Right atrium auricular region (tissue), 2 donors: ENCODE measurements at places on chromosomes 2 and 18. TPM values are rescaled to one million over a fixed set of nuclear protein-coding genes. Genes with fewer than 3 reads are reported as not detected.

Gene MSGN1
- not detected for total RNA-seq

GRCh38 chr2:19600506-19600905, 242.1 kb upstream of the OSR1 start:
- H3K4me3 ChIP-seq: no peak overlapping the region
- no peak overlapping the region for H3K27ac ChIP-seq
- no peaks in the 10 kb centered on the region for H3K27me3 ChIP-seq
- DNase-seq: no peak
- H3K36me3 ChIP-seq: no peaks in the 10 kb centered on the region

DNA sequence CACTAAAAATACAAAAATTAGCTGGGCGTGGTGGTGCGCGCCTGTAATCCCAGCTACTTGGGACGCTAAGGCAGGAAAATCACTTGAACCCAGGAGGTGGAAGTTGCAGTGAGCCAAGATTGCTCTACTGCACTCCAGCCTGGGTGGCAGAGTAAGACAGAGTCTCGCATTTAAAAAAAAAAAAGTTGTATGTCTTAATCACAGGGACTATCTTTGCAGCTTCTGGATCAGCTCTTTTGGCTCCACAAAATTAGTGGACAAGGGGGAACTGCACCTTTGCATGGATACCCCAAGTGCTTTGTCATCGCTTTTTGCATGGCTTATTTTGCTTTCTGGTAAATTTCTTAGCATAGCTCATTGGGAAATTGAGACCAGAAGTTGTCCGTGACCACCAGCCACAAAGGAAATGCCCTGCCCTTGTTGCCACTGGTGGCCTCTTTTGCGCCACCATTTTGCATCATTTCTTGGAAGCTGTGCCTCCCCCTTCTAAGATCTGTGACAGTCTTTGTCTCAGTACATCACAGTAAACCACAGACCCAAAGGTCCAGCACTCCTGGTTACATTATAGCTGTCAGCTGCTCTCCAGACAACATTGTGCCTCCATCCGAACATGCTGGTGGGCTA, 43.9 kb upstream of the PCBP1 start:
- no peak for DNase-seq
- peaks cover 2% of the 10 kb centered on the region for H3K36me3 ChIP-seq
- H3K4me1 ChIP-seq: no peaks in the 10 kb centered on the region
- peak overlapping the region; percentile 17 for H3K27ac ChIP-seq

- H3K27me3 ChIP-seq: no peaks in the 10 kb centered on the region
- H3K36me3 ChIP-seq: peaks cover 12% of the 10 kb centered on the region
- H3K4me3 ChIP-seq: no peak overlapping the region
- DNase-seq: no peak
Observed at GRCh38 chr2:159096901-159097300, 128.5 kb downstream of the TANC1 start.

DNA sequence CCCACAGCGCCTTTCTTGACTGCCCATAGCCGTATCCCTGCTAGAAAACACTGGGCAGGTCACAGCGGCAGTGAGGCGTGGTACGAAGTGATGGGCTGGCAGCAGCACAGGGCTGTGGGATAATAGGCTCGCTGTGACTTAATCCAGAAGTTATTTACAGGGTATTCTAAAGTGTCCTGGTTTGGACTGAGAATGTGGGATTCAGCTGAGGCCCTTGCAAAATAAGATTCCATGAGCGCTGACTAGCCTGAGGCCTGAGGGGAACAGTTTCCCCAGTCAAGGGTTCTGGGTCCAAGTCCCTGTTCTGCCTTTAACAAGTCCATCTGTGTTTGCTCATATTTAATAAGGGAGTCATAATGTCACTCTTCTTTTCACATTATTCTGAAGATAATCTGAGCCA, 34.6 kb downstream of the SETBP1 start:
- H3K27me3 ChIP-seq: no peaks in the 10 kb centered on the region
- H3K4me3 ChIP-seq: no peak overlapping the region
- H3K36me3 ChIP-seq: no peaks in the 10 kb centered on the region
- peaks cover 13% of the 10 kb centered on the region for H3K4me1 ChIP-seq
- H3K27ac ChIP-seq: no peak overlapping the region
- DNase-seq: peak; percentile 68

- H3K4me1 ChIP-seq: peaks cover 65% of the 10 kb centered on the region
- no peak for DNase-seq
- H3K36me3 ChIP-seq: peaks cover 8% of the 10 kb centered on the region
Observed at GRCh38 chr2:201419057-201419635, 32.1 kb downstream of the TRAK2 start.

Gene IL1F10
- total RNA-seq: not detected

Gene GAL3ST2
- total RNA-seq: 0.56 TPM

GRCh38 chr18:524466-524865, 24.0 kb upstream of the COLEC12 start:
- no peak for DNase-seq
- no peak overlapping the region for H3K4me3 ChIP-seq
- peaks cover 2% of the 10 kb centered on the region for H3K4me1 ChIP-seq
- no peak overlapping the region for H3K27ac ChIP-seq

Gene C1QL2
- total RNA-seq: not detected

Gene RHOB
- 471 TPM for total RNA-seq

Gene FBXO48
- total RNA-seq: 0.67 TPM

Gene RMND5A
- 71.0 TPM for total RNA-seq

DNA sequence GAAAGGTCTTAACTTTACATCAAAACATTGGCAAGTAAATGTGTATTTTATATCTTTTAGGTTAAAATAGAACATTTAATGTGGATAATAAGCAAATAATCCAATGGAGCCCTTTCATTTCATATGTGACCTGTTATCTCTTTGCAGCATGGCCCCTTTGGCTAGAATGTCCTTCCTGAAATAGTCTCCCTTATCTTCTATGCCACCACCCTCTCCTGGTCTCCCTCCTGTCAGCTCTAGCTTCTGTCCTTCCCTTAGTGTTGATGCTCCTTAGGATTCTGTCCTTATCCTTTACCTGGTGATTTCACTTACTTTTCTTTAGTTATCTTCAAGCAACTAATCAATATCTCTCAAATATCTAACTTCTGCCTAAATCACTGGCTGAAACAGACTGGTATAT, 87.1 kb upstream of the TFCP2L1 start:
- H3K36me3 ChIP-seq: peaks cover 51% of the 10 kb centered on the region
- no peaks in the 10 kb centered on the region for H3K27me3 ChIP-seq
- DNase-seq: no peak
- no peak overlapping the region for H3K27ac ChIP-seq
- no peaks in the 10 kb centered on the region for H3K4me1 ChIP-seq

- DNase-seq: no peak
- no peaks in the 10 kb centered on the region for H3K36me3 ChIP-seq
- no peaks in the 10 kb centered on the region for H3K27me3 ChIP-seq
- H3K4me3 ChIP-seq: no peak overlapping the region
- H3K27ac ChIP-seq: no peak overlapping the region
- H3K4me1 ChIP-seq: no peaks in the 10 kb centered on the region
Observed at GRCh38 chr2:190080527-190081049, 18.1 kb upstream of the MSTN start.

Gene REG3A
- total RNA-seq: not detected

- no peaks in the 10 kb centered on the region for H3K27me3 ChIP-seq
- H3K4me1 ChIP-seq: no peaks in the 10 kb centered on the region
- no peak for DNase-seq
- no peak overlapping the region for H3K27ac ChIP-seq
- no peaks in the 10 kb centered on the region for H3K36me3 ChIP-seq
- H3K4me3 ChIP-seq: no peak overlapping the region
Observed at GRCh38 chr2:164899121-164899520, 56.2 kb downstream of the SLC38A11 start.

DNA sequence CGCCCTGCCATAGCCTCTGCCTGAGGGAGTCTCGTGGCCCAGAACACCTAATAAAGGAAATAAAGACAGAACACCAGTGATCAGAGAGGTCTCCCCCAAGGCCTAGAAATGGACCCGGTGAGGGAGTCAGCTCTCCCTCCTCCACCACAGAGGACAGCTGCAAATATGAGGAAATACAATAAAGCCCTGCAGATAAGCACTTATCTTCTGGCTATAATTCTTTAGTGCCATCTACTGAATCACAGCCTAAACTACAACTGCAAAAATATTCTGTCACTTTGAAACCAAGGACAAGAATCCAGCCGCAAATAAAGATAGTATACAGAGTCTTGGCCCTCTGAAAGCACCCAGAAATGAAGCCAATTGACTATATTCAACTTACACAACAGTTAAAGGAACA, 42.4 kb upstream of the TACR1 start:
- H3K4me3 ChIP-seq: no peak overlapping the region
- H3K4me1 ChIP-seq: no peaks in the 10 kb centered on the region
- H3K27me3 ChIP-seq: no peaks in the 10 kb centered on the region
- H3K27ac ChIP-seq: no peak overlapping the region

Gene UGGT1
- 33.5 TPM for total RNA-seq

Gene PARD3B
- 7.4 TPM for total RNA-seq

- H3K27ac ChIP-seq: no peak overlapping the region
- no peak overlapping the region for H3K4me3 ChIP-seq
- no peaks in the 10 kb centered on the region for H3K27me3 ChIP-seq
- no peak for DNase-seq
- H3K4me1 ChIP-seq: no peaks in the 10 kb centered on the region
Observed at GRCh38 chr18:41370740-41371139, 584.3 kb upstream of the PIK3C3 start.

DNA sequence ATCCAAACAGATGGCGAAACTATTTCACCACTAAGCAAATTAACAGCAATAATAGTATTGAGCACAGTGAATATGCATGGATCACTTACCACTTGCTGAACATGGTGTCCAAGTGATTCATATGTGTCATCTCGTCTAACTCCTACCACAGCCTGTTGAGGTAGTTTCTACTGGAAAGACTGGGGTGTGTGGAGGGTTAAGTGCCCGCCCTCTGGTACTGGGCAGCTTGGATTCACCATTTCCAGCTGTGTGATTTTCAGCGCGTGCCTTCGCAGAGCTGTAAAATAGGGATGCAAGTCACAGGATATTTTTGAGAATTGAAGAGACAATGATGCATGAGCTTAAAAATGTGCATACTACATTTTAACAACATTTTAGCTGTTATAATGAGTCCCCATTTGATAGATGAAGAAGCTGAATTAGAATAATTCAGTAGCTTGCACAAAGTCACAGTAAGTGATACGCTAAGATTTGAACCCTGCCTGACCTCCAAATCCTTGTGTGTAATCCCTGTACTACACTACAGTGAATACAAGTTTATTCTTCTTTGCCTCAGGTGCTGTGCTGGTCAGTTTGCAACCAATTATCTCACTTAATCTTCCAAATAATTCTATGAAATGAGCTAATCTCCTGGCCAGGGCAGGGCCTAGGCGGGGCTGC, 75.2 kb upstream of the SIX2 start:
- no peaks in the 10 kb centered on the region for H3K4me1 ChIP-seq
- no peak overlapping the region for H3K27ac ChIP-seq
- no peaks in the 10 kb centered on the region for H3K36me3 ChIP-seq
- no peak overlapping the region for H3K4me3 ChIP-seq
- no peaks in the 10 kb centered on the region for H3K27me3 ChIP-seq

DNA sequence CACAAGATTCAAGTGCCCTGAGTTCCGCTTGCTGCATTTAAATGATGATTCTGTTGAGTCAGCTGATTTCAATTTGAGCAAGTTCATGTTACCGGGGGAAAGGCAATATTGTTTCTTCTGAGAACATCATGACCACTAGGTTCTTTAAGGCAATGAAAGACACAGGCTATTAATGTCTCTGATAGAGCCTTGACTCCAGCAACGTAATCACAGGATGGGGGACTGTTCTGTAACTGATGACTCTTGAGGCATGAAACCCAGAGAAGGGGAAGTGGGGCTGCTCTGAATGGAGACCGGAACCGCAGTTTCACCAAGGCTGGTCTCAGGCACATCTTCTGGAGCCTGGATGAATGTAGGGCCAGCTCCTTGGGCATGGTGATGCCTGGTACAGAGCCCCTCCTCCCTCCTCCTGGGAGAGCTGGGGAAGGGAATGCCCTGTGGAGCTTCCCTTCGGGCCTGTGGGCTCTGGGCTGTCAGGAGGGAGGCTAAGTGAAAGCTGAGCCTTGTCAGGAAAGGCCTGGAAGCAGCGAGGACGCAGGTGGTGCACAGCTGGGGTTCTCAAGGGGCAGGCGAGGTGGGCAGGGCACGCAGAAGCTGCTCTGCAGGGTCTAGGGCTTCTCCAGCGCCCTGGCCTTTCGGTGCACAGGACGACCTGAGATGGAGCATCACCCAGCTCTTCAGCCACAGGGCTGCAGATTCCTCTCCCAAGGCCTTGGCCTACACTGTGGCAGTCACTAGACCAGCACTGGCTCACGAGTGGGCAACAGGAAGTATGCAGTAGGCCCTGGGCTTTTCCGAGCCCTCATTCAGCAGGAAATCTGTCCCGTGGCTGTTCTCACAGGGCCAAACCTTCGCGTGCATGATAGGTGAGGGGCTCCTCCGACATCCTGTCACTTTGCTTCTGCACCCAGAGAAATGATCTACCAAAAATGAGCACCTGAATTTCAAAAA, 36.6 kb upstream of the PRLH start:
- no peak overlapping the region for H3K4me3 ChIP-seq
- peaks cover 6% of the 10 kb centered on the region for H3K36me3 ChIP-seq
- no peaks in the 10 kb centered on the region for H3K27me3 ChIP-seq
- H3K27ac ChIP-seq: no peak overlapping the region

GRCh38 chr2:27720004-27720551, 51.4 kb upstream of the MRPL33 start:
- H3K4me1 ChIP-seq: peaks cover 69% of the 10 kb centered on the region
- no peak overlapping the region for H3K4me3 ChIP-seq
- no peak for DNase-seq
- H3K36me3 ChIP-seq: no peaks in the 10 kb centered on the region
- H3K27ac ChIP-seq: peak overlapping the region; percentile 75

- H3K27ac ChIP-seq: no peak overlapping the region
- no peaks in the 10 kb centered on the region for H3K27me3 ChIP-seq
- H3K4me1 ChIP-seq: no peaks in the 10 kb centered on the region
- H3K4me3 ChIP-seq: no peak overlapping the region
- H3K36me3 ChIP-seq: no peaks in the 10 kb centered on the region
Observed at GRCh38 chr2:39549718-39550464, 112.8 kb upstream of the MAP4K3 start.

Gene ARHGAP28
- total RNA-seq: 3.0 TPM

- no peaks in the 10 kb centered on the region for H3K27me3 ChIP-seq
- H3K4me1 ChIP-seq: no peaks in the 10 kb centered on the region
- no peak overlapping the region for H3K4me3 ChIP-seq
- no peak overlapping the region for H3K27ac ChIP-seq
- no peak for DNase-seq
Observed at GRCh38 chr2:74747411-74748080, 86.4 kb upstream of the HK2 start.

GRCh38 chr2:77922567-77922966, 400.4 kb upstream of the LRRTM4 start:
- H3K27me3 ChIP-seq: no peaks in the 10 kb centered on the region
- no peak for DNase-seq
- no peak overlapping the region for H3K27ac ChIP-seq
- no peak overlapping the region for H3K4me3 ChIP-seq
- no peaks in the 10 kb centered on the region for H3K36me3 ChIP-seq

DNA sequence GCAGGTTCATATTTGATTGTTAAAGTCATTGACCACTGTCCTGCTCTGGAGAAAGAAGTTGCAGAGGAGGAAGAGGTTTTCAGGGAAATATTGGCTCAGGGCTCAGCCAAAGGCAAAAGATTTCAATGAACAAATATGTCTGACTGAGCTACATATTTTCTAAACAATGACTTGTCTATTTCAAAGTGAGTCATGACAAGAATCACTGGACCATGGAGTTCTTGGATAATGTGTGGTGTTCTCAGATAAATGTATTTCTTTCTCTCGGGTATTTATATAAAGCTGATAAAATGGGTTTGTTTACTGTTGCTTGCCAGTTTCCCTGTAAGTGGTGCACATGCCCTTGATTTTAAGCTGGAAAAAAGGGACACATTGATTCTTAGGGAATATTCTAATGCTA, 34.3 kb upstream of the RMP24 start:
- H3K4me3 ChIP-seq: no peak overlapping the region
- H3K36me3 ChIP-seq: no peaks in the 10 kb centered on the region
- H3K4me1 ChIP-seq: no peaks in the 10 kb centered on the region
- no peaks in the 10 kb centered on the region for H3K27me3 ChIP-seq
- DNase-seq: no peak
